ENCODE measurements at places on chromosomes 5 and 9. TPM values are rescaled to one million over a fixed set of nuclear protein-coding genes. Genes with fewer than 3 reads are reported as not detected.

DNA sequence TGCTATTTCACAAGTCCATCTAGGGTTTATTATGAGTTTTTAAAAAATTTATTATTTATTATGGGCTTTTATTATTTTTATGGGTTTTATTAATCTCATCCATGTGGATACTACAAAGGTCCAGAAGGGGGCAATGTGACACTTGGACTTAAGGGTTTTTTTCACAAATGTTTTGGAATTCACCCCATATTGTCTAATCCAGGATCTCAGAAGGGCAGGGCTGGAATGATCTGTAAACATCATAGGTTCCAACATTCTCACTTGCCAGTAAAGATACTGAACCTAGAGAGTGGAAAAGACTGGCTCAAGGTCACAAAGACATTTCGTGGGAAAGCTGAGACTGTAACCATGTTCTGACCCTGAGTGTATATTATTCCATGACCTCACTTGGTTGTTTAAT, 35.6 kb downstream of the NIM1K start:
- peak; percentile 4 for DNase-seq

DNA sequence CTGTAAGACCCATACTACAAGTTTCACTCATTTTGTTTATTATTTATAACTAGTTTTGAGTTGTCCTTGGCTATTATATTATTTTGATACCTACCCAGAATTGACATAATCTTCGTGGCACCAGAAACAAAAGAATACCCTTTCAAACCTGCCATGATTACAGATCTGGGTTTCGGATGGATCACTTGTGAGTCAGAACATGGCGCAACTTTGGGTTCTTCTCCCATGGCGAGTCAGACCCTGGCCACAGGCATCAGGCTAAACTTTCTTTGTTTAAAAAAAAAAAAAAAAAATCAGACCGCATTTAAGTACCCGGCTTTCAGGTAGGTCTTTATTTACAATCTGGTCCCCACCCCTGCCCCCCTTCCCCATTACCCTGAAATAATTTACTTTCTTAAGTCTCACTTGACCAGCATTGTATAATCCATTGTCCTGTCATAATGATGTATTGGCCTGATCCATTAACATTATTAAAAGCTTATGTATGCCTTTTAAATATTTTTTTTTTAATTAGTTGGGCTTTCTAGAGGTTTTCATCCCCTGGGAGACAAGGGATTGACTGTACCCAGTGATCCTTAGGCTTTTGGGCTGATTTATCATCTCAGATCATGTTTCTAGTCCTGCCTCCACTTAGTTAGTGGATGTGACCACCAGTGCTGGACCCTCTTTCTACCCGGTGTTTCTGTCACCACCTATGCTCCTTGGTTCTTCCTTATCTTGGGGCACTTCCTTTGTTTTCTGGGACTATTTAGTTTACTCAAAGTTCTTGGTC, 43.9 kb downstream of the F2RL2 start:
- DNase-seq, result no peak

- no peak for DNase-seq
Observed at GRCh38 chr9:129751841-129752801, 721 bp downstream of the PTGES start.

DNA sequence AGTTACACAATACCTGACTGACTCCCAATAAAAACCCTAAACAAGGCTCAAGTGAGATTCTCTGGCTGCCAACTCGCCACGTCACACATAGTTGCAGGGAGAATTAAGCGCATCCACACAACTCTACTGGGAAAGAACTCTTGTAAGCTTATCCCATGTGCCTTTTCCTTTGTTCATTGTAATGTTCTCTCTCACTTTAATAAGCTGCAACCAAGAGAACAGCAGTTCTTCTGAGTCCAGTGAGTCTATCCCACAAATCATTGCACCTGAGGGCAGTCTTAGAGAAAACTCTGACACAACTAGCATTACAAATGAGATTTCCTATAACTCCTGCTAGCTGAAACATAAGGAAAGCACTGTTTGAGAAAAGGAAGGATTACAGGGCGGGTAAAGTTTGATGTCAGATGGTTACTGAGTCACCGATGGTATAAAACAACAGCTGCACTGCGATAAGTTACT, 27.4 kb downstream of the CENPK start:
- DNase-seq, result no peak

DNA sequence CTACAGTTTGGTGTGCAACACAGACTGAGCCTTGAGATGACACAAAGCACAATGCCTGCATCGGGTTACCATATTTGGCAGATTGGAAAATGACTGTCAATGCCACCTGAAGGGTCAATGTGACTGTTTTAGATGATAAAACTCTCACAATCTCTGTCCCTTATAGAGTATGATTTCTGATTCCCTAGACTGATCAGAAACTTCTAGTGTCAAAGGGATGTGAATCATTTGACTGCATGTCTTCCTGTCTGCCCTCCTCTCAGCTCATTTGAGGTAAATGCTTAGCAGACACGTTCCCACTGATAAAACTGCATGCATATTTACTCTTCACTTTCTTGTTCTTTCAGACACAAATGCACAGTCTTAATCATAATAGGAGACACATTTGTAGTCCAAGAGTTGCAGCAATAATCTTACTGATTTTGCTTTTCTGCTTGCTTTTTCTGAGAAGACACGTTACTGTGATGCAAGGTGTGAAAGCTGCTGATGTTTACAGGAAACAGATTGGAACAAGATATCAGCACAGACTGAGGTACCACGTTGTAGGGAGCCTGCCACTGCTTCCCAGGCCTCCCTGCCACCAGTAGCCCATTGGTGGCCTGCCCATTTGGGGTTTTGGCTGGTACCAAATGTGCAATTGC, 77.8 kb downstream of the GCNT4 start:
- DNase-seq, result no peak

DNA sequence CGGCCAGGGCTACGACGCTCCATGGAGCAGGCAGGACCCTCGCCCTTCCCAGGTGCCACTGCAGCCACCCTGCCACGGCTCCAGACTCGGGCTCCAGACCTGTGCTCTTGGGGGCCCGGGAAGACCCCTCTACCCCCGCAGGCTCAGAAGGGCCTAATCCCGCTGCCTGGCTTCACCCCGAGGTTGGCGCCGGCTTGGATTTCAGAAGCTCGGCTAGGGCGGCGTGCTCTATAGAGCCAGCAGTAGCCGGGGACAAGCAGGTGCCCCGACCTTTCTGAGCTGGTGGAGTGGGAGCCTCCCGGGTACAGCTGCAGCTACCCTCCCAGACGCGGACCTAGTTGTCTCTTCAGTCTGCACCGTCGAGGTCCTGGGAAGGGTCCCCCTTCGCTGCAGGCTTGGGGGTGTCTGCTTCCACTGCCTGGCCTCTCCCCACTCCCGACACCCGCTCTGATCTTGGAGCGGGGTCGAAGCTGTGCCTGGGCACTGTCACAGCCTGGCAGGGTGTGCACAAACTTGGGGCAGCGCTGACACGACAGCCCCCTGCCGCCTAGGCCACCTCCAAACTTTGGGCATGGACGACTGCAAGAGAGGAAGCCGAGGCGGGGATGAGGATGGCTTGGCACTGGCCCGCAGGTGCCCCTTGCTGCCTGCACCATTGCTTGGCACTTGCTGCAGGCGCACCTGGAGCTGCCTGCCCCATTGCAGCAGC, 1366.1 kb upstream of the CDH9 start:
- DNase-seq, result no peak

- DNase-seq, result no peak
Observed at GRCh38 chr5:54886866-54887265, 98.5 kb downstream of the ESM1 start.

DNA sequence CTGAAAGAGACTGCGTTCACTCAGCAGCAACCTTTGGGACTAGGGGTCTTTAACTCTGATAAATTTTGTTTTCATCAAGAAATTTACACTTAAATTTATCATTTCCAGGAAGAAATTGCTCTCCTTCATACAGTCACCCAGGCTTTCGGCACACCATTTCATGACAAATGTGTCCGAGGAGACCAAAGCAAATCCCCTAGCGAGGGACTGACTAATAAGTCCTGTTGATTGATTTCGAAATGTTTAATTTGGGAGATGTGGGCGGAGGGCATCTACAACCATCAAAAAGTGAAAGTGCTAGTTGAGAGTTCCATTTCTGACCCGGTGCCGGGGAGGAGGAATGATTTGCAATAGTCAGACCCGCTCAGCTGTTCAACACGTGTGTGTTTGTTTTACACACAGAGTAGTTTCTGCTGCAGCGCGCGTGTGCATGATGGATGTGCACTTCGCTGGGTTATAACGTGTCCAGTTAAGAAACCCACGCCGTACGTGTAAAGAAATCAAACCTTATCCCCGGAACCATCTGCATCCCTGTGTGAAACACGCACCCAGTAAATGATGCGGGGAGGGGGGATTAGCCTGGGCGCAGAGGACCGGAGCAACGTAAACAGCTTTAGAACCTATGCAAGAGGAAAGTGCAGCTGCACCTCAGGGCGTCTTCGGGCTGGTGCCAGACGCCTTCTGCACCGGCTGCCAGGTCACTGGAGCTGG, 845 bp upstream of the NR4A3 start:
- DNase-seq, result no peak

- DNase-seq, result peak; percentile 57
Observed at GRCh38 chr9:105414947-105415661, 32.7 kb upstream of the FSD1L start.

- peak; percentile 33 for DNase-seq
Observed at GRCh38 chr5:172007175-172008110, 1.0 kb upstream of the FBXW11 start.

DNA sequence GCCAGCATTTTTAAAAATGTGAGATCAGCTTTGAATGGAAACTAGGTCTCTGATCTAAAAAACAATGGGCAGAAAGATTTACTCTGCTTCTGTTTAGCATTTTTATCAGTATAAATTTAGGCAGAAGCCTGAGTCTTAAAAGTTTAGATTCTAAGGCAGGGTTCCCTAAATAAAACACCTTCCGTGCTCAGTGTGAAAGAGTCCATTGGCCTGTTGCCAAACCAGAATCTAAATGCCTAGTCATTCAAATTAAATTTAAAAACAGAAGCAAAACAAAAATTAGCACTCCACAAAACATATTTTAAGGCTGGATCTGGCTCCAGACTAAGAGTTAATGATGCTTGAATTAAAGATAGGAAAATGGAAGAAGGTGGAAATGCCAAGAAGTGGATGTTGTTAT, 4.5 kb downstream of the TYRP1 start:
- DNase-seq, result no peak

- no peak for DNase-seq
Observed at GRCh38 chr5:58818465-58818864, 235.6 kb downstream of the RAB3C start.

DNA sequence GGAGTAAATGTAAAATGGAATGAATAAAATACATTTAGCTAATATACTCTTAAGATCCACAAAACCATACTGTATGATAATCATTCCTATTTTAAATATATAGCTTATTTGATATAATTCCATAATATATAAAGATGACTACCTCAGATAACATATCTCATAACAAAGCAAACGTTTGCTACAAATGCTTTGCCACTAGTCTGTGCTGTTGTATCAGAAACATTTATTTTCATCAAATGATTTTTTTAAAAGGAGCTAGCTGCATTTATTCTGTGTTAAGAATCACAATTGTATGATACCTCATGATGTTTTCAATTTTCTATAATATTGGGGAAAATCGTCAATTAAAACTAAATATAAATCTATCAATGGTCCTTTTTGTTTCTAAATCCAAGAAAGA, 567.2 kb downstream of the PTPRD start:
- DNase-seq, result no peak

GRCh38 chr5:180012316-180012715, 59.2 kb downstream of the RNF130 start:
- no peak for DNase-seq

DNA sequence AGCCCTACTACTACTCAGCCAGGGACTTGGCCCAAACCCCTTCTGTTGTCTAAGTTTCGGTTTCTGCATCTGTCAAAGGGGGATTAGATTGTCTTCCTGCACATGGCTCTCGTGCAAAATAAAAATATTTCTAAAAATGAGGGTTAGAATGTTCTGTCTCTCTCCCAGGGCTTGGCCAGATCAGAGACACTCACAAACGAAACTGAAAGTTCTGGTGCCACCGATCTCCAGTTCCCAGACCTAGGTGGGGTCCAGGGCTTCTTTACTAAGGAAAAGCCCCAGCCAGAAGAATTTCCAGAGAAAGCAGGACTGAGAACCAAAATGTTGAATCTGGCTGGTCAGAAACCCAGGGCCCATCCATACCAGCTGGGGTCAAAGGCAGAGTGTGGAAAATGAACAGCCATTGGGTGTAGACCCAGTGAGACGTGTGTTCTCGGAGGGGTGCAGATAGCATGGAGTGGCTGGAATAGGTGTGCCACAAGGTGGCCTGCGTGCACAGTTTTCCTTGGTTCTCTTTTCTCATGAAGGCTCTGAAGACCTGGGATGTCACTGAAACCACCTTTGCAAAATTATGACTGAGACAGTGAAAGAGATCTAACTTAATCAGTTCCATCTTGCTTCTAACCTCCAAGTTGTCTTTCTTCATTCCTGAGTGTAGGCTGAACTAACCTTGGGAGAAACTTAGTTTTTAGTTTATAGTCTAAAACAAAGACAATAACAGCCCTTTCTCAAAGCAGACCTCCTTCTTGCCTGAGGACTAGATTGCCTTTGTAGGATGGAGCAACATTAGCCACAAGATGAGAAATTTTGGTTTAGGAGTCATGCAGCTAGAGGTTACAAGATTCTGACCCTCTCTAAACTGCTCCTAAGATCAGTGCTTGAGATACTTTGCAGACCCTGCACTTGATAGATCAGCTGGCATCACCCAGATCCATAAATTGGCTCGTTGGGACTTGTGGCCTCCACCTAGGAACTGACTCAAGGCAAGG, 2.3 kb upstream of the SLC23A1 start:
- no peak for DNase-seq

- DNase-seq, result no peak
Observed at GRCh38 chr5:34667705-34668104, 11.6 kb downstream of the RAI14 start.

DNA sequence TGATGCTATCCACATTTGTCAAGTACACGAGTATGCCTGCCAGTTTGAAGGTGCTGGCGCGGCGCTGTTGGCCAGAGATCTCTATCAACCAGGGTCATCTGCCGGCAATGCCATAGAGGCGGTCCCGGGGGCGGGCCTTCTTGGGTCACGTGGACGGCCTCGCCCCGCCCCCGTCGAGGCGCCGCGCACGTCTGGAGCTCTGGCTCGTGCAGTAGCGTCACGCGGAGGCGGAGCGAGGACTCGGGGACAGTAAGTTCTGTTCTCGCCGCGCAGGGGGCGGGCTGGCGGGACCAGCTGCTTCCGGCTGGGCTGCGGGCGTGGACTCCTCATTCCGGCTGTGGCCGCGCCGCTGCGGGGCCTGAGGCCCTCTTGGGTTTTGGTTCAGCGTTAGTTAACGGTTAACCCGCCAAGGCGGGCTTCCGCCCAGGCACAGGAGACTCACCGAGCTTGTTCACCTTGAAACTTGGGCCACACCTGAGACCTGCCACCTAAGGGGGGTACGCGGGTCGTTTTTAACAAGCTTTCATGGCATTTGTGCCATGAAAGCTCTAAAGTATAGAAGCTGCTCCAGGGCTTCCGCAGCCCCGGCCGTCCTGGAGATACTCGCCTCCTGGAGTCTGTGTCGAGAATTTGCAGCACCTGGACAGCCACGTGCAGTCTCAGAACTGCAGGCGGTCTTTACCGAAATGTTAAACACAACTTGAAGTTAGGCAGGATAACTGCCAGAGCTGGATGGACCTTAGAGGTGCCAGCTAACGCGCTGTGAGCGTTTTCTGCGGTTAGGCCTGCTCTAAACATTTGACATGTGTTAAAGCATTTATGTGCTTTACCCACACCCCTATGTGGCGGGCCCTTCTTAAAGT, at the start of gene RFESD:
Gene RFESD, plus strand, starts transcription at position 209 of the 863 bp plus-strand sequence. CDS start 5,495 bp downstream, outside the sequence.
- DNase-seq, result peak; percentile 83

CNTFR gene
- 29.9 TPM for polyA plus RNA-seq

ZFP2 gene
- polyA plus RNA-seq, result 6.4 TPM

EIF4EBP3 gene
- polyA plus RNA-seq, result 7.6 TPM

PRRX2 gene
- 1.1 TPM for polyA plus RNA-seq

CACFD1 gene
- 32.8 TPM for polyA plus RNA-seq

NEURL1B gene
- 14.7 TPM for polyA plus RNA-seq

BARX1 gene
- 0.33 TPM for polyA plus RNA-seq

AGXT2 gene
- polyA plus RNA-seq, result 62.0 TPM

CDH12 gene
- 8.0 TPM for polyA plus RNA-seq

Measured in renal cortex interstitium (tissue), 15 donors.